ENCODE measurements at places on chromosomes 12 and 14.

DNA sequence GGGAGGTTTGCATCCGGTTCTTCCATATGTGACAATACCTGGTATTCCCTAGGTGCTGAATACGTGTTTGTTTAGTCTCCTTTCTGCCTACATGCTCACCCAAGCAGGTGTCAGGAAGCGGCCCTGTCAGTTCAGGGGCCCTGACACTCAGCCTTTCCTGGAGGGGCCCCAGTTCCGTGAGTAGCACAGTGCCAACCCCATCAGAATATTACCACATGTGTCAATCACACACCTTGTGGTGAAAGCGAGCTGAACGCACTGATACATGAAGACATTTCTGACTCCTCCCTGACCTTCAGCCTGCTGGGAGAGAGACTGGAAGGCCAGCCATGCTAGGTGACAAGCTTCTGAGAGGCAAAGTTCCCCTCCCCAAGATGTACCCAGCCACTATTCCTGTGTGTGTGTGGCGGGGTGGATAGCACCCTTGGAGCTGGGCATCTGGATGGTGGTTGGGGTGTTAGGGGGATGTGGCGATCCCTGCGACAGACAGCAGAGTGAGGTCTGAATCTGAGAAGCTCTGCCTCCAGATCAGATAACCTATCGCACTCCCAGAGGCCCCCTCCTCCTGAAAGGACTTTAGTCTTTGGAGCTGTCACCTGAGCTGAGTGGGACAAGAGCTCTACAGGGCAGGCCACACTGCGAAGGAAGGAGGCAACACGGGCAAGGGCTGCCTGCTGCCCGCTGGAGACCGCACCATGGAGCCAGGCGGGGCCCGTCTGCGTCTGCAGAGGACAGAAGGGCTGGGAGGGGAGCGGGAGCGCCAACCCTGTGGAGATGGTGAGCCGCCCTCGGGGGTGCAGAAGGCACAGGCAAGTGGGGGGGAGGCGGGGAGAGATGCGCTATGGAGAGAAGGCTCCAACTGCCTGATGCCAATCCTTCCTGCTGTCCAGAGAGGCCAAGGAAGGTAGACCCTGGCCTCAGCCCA lies at the start of gene SOAT2:
TSS of gene SOAT2 (plus strand) at position 604 of the 925 bp plus-strand sequence. CDS start at position 696, 92 bp downstream.
- DNase-seq = no peak

- DNase-seq = no peak
Observed at GRCh38 chr14:22403296-22403695, 185.7 kb downstream of the DAD1 start.

DNA sequence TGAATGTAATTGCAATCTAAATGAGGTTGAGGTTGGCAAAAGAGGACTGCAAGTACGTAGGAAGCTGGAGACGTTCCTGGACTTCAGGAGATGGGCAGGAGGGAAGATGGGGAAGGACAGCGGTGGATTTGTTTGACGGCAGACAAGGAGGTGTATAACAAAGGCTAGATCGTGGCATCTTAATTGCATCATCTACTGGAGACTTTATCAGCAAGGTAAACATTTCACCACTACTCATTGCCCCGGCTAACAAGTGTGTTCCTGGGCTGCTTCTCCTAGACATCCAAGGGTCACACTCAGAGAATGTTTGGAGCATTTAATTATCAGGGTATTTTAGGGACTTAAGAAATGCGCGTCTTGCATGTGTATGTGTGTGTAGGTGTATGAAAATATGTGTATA lies 128.5 kb downstream of the KCNK10 start:
- DNase-seq = no peak

DNA sequence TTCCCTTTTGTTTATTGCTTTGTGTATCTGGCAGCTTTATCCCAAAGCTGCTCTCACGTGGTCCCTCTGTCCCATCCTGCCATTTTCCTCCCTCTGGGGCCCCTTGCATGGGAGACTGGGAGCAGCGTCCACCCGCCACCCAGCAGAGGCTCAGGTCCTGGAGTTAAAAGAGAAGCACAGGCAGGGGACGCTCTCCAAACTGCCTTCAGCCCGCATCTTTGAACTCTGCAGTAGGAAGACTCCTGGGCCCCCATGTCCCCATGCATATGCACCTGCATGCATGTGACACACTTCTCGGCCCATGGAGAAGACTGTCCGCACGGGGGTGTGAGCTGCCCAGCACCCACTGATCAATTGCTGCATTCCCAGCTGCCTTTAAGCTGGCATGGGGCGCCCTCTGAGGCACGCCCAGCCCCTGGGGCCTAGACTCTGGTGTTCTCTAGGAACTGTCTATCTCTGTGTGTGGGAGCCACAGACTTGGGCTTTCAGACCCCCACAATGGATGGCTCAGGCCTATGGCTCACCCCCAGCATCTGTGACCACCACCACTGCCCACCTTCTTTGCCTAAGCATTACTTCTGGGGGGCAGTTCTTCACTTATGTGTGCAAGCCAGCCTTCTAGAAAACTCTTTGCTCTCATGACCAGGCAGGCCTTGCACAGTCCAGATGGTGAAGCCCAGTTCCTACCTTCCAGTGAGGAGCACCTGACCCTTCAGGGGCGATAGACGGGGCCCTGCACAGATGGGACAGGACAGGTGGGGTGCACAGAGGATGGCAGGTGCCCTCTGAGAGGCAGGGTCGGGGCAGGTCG lies 96.1 kb upstream of the DIO3 start:
- DNase-seq = no peak

GRCh38 chr14:100147181-100147631 lies 12.2 kb downstream of the DEGS2 start:
- peak; percentile 66 for DNase-seq

DNA sequence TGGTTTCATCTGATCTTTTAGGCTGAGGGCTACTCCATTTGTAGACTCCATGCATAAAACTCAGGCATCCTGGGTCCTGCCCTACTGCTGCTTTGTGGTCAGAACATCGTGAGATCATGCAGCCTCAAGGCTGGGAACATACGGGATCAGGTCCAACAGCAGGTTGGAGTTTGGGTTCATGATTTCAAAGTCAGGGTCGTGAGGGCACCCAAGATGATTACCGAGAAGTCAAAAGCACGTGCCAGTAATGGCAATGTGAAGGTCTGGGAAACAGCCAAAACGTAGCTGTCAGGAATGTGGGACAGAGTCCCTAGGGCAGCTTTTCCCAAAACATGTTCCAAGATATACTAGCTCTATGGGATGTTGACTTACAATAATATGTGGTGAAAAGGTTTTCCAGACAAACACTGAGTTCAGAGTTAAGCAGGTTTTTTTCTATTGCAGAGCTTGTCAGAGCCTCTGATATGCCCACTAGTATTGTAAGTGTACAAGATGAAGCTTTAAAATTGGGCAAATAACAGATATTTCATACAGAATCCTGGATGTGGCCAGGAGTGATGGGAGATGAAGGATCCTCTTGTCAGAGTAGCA lies 130.3 kb upstream of the DNM1L start:
- DNase-seq = no peak

DNA sequence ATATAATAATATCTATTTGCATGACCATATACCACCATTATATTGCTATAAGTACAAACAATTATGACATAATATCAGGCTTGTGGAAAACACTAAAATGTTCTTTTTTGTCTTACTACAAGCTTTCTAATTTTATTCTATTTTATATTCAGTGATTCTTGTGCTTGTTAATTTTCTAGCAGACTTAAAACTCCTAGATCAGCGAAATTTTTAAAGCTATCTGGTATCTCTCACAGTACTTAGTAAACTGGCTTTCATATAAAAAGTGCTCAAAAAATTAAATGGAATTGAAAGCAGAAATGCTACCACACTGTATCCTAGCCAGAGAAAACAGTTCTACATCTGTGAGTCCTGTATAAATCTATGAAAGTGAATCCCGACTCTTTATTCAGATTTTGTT lies 105.3 kb downstream of the PAX9 start:
- no peak for DNase-seq

Measured in cerebellum (tissue), 4 donors.